ENCODE measurements at places on chromosomes 11 and 22.
A peak's percentile ranks its signal among the peaks of the same experiment; 100 is the strongest.

- DNase-seq, result peak; percentile 93
These were observed 45.0 kb upstream of the APOA1 start for GRCh38 chr11:116882386-116882785.

DNA sequence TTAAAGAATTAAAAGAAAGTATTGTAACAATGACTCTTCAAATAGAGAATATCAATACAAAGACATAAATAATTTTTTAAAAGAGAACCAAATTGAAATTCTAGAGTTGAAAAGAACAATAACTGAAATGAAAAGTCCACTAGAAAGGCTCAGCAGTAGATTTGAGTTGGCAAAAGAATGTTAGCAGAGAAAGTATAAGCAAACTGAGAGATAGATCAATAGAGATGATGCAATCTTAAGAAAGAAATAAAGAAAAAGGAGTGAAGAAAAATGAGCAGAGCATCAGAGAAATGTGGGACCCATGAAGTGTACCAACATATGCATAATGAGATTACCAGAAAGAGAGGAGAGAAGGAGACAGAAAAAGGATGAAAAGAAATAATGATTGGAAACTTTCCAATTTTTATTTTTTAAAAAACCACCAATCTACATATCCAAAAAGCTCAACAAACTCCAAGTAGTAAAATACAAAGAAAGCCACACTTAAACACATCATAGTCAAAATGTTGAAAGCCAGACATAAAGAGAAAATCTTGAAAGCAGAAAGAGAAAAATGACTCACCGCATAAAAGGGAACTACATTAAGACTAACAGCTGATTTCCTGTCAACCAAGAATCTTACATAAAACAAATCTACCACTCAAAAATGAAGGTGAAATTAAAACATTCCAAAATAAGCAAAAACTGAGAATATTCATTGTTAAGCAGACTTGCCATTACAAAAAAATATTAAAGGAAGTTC lies 20.9 kb downstream of the NCF4 start:
- DNase-seq, result no peak

DNA sequence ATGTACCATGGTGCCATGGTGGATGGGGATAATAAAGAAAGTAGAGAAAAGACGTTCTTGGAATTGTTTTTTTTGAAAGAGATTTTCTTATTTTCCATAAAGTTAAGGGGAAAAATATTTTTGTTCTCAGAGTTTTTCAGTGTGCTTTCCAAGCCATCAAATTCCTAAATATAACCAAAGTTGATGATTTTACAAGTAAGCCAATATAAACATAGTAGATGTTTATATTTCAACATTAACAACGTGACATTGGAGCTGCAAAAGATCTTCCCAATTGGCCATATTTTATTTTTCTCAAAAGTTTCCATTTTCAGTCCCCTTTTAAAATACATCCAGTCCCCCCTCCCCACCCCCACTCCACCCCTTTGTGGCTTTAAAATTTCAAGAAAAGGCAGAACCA lies 80.9 kb upstream of the PICALM start:
- DNase-seq, result no peak

DNA sequence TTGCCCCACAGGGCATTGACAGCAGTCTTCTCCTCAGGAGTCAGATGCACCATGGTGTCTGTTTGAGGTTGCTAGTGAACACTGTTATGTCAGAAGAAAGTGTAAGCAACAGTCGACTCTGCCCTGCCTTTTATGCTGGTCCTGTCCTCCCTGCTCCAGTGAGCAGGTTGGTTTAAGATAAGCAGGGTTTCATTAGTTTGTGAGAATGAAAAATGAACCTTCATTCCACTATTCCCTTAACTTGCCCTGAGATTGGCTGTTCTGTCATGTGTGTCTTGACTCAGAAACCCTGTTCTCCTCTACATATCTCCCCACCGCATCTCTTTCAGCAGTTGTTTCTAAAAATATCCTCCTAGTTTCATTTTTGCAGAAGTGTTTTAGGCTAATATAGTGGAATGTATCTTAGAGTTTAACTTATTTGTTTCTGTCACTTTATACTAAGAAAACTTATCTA lies at the start of gene HBD:
TSS of gene HBD (minus strand) at position 103 of the 454 bp plus-strand sequence. CDS start at position 53, 50 bp downstream.
- DNase-seq, result peak; percentile 61

DNA sequence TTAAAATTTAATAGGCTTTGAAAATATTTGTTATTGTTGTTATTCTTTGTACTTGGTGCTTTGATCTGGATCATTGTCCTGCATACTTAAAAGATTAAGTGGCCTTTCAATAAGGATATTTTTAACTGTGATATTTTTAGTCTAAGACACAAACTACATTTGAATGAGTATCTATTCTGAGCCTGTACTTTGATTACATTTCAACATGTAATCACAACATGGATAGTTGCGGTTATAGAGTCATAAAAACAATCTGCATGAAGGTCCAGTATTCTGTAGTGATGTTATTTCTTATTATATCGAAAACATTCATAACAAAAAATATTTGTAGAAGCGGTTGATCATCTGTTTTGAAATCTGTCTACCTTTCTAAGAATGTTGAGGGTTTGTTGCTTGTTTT lies 58.6 kb downstream of the HIPK3 start:
- DNase-seq, result no peak

- DNase-seq, result no peak
These were observed 204.8 kb downstream of the SWAP70 start for GRCh38 chr11:9868641-9869040.

GRCh38 chr11:64269540-64270220 lies 14.8 kb downstream of the BAD start:
- peak; percentile 100 for DNase-seq

GRCh38 chr22:45296628-45297297 lies 12.0 kb downstream of the UPK3A start:
- no peak for DNase-seq

GRCh38 chr11:19832901-19833300 lies 120.3 kb downstream of the NAV2 start:
- no peak for DNase-seq

All from IMR-90 (cell line).